Left renal pelvis (tissue), 4 donors: ENCODE measurements at places on chromosomes 1 and 21. TPM values are rescaled to one million over a fixed set of nuclear protein-coding genes. Genes with fewer than 3 reads are reported as not detected.

GRCh38 chr21:42561762-42562650, 48.4 kb downstream of the SLC37A1 start:
- DNase-seq: peak; percentile 39

GRCh38 chr1:150168960-150169601, 19.4 kb downstream of the PLEKHO1 start:
- no peak for DNase-seq

- no peak for DNase-seq
Observed at GRCh38 chr1:186993996-186994395, 165.2 kb downstream of the PLA2G4A start.

GRCh38 chr1:32239337-32239736, 7.7 kb upstream of the FAM167B start:
- no peak for DNase-seq

VSIG8 gene
- 0.32 TPM for polyA plus RNA-seq
